ENCODE measurements at places on chromosomes 7 and 10.
A peak's percentile ranks its signal among the peaks of the same experiment; 100 is the strongest.

- no peak for DNase-seq
Observed at GRCh38 chr10:45136256-45136655, 135.5 kb downstream of the ZNF22 start.

DNA sequence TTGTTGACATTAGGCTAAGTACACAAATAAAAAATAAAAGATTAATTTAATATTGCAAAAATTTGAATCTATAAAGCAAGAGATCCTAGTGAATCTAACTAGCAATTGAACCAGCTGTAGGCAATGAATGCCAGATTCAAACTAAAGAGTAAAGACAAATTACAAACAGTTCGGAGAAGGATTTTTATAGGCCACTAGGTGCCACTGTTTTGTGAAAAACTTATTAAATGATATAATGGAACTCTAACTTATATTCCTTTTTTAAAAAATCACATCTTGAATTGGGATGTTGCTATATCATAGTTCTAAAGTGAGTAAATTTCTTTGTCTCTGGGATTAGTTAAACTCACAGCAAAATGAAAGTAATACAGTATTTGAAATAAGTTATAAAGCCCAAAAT is 39.1 kb upstream of the GNAI1 start:
- DNase-seq = no peak

DNA sequence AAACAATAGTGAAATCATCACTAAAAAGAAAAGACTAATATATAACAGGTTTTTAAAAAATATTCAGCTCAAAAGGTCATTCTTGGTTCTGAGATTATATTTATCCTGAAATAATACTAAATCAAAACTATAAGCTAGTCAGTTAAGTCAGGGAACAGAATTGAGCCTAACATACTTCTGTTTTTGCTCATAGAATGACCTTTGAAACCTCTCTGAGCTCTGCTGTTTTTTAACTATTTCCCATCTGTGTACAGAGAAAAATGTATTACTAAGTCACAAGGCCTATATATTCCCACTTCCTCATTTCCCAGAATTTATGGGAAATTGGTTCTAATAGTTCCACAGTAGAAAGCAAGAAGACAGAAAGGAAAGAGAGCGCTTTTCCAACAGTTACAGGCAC is 346.8 kb upstream of the ETV1 start:
- no peak for DNase-seq

DNA sequence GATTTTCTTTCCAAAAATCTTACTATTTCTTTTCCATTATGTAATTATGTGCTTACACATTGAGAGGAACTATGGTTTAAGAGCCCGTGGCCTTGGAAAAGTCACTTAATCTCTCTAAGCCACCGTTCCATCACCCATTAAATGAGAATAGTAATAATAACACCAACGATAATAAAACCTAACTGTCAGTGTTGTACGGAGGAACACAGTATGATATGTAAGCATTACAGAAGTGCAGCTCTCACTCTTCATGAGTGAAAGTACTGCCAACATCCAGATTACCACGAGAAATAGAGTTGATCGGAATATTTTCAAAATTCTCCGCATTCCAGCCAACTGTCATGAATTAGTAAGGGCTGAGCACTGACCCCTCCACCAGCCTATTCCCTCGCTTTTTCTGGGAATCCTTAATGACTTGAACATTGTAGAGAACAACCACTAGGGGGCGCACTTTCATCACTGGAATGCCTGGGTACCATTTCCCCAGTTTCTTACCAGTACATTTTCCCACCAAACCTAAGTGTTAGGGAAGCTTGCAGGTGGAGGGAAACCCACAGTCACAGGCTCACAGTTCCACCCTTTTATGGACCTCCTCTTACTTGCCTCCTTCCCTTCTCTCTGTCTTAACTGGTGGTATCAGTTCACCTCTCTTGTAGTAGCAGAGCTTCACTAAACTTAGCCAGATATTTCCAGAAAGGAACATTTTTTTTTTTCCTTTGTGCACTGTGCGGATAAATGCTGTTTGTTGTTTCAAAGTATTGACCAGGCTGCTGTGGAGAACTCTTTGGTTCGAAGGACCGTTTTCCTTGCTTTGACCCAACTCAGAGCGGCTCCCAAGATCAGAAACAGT is 27.8 kb downstream of the NKX2-3 start:
- peak; percentile 12 for DNase-seq

DNA sequence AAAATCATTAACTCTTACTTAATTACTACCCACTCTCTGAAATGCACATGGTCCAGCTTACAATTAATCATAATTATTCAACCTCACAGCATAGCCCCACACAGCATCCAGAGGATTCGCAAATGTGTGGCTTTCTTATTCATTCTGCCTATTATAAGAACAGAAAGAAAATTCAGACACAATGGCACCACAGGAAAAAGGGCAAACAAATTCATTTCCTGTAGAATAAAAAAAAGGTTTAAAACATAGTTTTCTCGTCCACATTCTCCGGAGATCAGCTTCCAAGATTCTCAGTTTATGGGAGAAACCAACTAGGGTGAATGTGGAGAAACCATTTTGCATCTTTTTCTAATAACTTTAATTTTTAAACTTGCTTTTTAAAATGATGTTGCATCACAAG is 201.6 kb downstream of the PARD3 start:
- no peak for DNase-seq

DNA sequence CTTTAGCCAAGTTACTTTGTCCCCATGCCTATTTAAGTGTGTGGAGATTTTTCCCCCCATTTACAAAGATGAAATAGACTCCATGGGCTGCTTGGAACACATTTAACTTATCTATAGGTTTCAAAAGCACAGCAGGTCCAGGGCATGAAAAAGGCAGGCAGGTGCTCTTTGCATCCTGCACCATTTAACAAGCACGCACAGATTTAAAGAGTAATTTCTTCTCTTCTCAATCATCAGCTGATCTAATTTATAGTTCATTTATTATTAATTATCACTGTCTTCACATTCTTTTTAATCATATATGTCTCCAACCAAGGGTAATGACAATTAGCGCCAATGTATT is 156.8 kb downstream of the CACNA2D1 start:
- no peak for DNase-seq

DNA sequence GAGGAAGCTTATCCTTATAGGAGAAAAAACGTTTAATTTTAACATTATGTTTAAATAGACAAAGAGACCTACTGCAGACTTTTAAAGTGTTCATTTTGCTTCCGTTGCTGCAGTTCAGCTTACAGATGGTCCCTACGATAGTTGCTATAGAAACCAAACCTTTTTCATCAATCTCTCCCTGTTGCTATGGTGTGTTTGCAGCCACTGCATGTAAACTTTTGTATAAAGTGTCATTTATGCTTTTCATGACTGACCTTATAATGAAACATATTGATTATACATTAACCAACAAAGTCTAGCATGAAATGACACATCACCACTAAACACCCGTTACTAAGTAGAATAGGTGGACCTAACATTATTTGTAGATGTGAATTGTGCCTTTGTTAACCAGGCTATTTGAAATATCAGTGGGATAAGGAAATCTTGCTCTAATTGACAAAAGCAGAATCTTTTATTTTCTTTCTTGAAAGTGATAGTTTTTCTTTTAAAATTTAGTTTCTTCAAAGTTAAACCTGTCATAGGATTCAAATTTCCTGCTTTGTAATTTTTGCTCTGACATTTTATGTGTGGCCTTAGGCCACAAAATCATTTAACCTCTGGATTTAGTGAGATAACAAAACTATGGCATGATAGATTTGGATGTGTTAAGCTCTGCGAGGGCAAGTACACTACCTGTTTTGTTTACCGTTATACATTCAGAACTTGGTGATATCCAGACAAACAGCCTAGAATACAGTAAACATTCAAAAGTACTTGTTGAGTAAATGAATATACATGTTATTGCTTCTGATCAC is 64.0 kb downstream of the CACNB2 start:
- no peak for DNase-seq

- DNase-seq = no peak
Observed at GRCh38 chr7:105614341-105614840, 33.1 kb upstream of the EFCAB10 start.

DNA sequence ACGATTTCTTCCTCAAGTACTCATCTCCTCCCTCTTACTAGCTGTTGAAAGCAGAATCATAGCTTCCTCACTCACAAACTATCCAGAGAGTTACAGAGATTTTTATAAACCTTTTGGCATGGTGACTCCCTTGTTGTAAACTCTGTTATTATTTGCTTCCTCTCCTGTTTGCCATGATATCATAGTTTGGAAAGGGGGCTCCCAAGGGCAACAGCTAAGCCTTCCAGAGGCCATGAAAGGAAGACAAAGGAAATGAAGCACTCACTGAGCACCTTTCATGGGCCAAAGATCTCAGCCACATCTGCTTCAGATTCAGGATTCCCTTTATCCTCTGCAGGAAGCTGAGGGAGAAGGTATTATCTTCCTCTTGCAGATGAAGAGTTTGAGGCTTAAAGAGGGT is 484.6 kb downstream of the PLXNA4 start:
- DNase-seq = no peak

DNA sequence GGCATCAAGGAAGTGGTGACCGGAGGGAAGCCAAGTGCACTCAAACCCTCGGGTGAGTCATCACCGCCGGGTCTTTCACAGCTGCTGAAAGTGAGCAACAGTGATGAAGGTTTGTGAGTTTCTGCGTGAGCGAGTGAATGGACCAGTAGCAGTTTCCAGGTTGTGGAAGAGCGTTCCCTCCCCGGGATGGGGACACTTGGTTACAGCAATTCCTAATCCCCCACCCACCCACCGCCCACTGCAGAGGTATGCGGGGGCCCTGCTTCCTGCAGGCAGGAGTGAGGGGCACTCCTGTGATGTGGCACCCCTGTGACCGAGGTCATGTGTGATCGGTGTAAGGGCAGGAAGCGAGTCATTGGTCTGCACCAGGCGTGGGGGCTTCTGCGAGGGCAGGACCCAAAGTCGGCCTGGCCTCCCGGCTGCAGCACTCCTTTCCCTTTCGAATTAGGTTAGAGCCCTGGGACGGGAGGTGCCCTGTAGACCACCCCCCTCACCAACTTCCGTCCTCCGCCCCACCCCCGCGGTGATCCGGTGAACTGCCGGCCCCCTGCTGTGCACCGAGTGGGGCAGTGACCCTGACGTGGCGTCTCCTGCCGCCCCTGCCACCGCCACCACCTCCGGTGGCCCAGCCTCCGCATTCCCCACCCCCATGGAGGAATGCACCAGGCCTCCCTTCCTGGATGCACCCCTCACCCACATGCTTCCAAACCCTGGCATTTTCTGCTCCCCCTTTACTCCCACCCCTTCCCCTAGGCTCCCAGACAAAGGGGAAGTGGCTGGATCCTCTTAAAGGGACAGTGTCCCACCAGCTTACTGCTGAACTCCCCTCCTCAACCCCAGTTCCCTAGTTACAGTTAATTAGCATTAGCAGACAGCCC is 10.9 kb downstream of the LIMK1 start:
- peak; percentile 96 for DNase-seq

- peak; percentile 39 for DNase-seq
Observed at GRCh38 chr7:142481548-142481947, 223.7 kb upstream of the PRSS58 start.

GRCh38 chr10:14369906-14370305 is 39.2 kb upstream of the FRMD4A start:
- DNase-seq = no peak

GRCh38 chr10:115947104-115947503 is 325.9 kb downstream of the GFRA1 start:
- no peak for DNase-seq

GRCh38 chr7:128115336-128115820 is 84.1 kb upstream of the LRRC4 start:
- no peak for DNase-seq

DNA sequence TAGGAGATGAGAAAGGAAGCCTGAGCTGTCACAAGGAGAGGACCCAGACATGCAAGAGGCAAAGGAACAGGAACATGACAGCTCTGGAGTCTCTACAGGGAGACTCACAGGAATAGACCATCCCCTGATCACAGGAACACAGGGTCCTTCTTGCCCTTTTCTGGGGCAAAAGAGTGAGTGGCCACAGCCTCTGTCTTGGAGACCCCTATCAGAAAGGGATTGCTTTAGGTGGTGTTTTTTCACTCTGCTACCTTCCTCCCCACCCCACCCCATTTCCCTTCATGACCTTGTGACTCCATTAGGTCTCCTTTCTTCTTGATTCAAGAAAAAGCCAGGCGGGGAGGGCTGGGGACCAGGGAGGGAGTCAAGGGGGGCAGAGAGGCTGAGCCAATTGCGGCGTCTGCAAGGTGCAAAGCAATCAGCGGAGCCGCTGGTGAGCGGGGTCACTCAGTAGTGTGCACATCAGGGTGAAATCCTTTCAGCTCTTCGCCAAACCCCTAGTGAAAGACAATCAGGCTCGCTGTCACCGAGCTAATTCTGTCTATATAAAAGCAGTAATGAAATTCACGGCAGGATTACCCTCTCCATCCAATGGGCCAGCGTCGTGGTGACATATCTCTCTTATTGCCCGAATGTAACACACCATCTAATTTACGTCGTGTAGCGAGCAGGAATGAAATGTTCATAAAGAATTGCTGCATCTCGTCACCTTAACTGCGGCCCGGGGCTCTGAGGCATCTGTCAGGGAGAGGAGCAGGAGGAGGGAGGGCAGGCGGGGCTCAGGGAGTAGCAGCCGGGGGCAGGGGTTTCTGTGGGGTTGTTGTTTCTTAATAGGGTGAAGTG is 31.5 kb upstream of the BTRC start:
- no peak for DNase-seq

- no peak for DNase-seq
Observed at GRCh38 chr10:11755512-11756263, 13.5 kb downstream of the ECHDC3 start.

DNA sequence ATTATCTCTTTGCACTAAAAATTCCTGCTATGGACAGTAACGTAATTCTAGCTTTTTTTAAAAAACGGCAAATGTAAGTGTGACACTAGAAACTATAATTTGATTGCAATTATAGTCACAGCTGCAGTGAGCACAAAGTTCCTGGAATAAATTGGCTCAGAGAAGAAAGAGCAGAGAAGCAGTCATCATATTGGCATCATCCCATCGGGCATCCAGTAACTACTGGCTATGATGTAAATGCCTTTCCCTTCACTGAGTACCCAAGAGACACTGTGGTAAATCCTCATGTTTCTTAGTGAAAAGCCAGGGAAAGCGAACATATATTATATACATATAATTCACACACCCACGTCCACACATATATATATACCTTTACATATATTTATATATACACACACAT is 43.6 kb downstream of the PIP4K2A start:
- no peak for DNase-seq

Data from brain microvascular endothelial cell (primary cell).